ENCODE measurements at places on chromosomes 3 and 15.

DNA sequence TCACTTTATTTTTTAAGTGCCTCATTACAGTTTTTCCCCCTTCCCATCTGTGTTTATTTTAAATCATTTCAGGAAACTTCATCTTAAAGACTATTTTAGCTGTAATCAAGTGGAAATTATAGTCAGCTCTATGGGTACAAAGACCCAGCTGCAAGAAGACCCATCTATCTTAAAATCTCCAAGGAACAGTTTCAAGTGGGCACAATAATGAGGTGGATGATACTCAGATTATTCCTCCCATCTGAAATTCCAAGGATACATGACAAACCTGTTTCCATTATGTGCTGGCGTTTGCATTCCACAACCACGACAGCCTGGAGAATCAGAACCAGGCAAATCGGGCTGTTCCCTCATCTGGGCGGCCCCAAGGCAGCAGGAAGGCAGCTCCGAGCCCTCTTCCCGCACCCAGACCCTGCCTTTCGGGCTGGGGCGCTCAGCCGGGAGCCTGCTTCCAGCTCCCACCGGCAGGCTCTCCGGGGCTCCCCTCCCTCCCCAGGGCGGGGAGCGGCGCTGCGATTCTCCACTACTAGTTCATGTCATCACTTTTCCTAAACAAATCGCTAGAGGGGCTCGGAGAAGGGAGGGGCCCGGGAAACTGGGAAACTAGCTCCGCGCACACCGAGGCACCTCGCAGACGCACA, at the start of gene MGLL:
Gene MGLL, minus strand, starts transcription at position 475 of the 641 bp plus-strand sequence. Its CDS starts 197 bp downstream, at position 278.
- no peak for DNase-seq

- no peak for DNase-seq
These were observed 31.1 kb upstream of the UBE2E2 start for GRCh38 chr3:23172059-23172458.

DNA sequence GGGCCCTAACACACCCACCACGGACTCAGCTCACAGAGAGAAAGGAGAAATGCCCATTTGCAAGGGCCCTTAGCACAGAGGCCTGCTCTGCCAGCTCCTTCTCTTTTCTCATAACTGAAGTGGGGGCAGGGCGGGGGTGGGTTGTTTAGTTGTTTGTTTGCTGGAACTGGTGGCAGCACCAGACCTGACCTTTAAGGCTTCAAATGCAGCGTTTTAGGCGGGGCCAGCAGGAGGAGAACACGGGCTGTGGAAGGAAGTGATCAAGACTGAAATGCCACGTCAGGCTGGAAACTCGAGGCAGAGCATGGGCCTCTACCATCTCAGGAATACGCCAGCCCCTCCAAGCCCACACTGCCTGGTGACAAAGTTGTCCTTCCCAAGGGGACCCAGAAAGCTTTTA, 9.3 kb downstream of the CACNA2D2 start:
- DNase-seq: no peak

DNA sequence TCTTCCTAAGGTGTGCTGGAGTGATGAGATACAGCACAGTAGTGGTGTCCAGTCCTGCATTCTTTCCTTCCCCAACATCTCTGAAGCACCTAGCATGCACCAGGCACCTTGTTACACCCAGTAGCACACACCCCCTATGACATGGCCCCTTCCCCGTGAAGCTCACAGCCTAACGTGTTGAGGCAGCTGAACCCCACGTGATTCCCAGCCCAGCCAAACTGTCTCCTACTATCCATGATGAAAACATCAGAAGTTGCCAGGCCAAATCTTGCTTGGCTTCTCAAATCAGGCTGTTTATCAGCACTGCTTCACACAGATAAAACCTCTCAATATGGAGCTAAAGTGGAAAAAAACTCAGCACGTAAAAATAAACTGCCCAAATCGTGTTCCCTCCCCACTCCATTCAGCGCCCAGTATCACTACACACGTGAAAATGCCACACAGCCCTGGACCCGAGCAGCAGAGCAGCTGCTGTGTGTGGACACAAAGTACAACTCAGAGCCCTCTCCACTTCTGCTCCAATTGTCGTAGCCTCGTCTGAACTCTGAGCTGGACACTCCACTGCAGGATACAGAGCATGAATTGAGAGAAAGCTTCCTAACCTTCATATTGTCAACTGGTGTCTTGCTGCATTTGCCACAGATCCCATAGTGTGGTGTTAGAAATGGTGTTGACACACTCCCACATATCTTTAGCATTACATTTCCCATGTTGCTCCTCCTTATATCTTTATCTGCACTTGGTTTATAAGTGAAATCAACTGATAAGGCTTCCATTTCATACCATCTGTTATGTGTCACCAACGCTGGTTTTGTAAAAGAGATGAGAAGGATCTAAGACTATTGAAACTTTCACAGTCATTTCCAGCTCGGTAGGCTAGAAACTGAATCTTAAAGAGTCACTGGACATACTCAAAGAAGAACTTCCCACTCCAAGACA, 279.8 kb downstream of the RORA start:
- no peak for DNase-seq

- no peak for DNase-seq
These were observed 1.6 kb upstream of the UBA3 start for GRCh38 chr3:69081583-69082262.

DNA sequence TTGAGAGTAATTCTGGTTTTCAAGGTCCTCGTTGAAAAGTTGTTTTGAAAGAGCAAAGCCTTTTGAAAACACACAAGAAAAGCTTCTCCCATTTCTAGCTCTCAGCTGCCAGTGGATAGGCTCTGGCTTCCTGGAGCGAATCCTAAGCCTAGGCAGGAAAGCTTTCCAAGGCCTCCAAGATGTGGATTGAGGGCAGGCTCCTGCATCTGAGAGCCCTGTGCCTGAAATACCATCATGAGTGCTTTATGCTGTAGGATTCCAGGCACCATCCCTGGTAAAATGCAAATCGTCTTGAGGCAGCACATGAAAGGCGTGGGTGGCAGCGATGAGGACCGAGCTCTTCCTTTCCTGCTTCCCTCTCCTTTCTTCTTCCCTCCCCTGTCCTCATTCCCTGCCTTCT, 60.7 kb upstream of the CORO2B start:
- DNase-seq: no peak

DNA sequence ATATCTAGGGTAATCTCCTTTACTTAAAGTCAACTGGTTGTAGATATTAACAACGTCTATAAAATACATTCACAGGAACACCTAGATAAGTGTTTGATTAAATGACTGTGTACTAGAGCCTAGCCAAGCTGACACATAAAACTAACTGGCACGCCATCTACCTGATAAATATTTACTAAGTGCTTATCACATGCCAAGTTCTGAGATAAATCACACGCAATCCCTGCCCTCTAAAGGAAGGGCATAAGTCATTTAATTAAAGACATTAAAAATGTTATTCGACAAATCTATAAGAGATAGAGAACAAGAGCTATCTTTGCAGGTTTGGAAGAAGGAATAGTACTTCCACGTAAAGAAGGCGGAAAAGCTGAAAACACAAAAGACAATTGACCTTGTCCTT, 11.1 kb upstream of the MB21D2 start:
- DNase-seq: no peak

GRCh38 chr3:14093831-14094230, 30.8 kb downstream of the CHCHD4 start:
- DNase-seq: no peak

- no peak for DNase-seq
These were observed 194.6 kb downstream of the GABRG3 start for GRCh38 chr15:27165590-27165989.

DNA sequence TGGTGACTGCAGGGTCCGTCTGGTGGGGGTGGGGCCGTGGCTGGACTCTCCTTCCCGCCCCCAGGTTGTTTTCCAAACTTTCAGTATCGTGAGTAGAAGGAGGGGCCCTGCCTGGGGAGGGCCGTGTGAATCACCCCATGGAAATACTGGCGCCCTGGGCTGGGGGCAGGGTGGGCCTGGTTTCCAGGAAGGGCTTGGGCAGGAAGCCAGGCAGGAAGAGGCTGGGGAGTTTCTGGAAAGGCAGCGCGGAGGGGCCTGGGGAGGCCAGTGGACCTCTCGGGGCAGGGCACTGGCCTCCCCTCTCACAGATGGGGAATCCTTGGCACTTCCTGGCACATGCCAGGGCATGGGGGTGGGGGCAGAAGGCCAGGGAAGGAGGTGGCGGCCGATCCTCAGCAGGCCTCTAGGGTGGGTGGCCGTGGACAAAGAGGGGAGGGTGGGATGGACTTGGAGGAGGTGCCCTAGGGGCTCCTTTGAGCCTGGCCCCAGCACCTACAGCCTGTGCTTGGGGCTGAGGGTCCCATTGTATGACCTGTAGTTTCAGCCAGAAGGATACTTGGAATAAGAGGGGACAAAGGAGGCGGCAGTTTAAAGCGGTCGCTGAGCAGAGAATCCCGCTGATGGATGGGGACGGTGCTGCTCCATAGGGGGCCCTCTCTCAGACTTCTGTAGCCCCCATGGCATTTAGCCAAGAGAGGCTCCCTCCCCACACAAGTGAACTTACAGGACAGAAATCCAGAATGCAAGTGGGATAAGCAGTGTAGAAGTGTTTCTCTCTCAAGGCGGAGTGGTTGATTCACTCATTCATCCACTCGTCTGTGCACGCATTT, 56.5 kb upstream of the GATA2 start:
- no peak for DNase-seq

DNA sequence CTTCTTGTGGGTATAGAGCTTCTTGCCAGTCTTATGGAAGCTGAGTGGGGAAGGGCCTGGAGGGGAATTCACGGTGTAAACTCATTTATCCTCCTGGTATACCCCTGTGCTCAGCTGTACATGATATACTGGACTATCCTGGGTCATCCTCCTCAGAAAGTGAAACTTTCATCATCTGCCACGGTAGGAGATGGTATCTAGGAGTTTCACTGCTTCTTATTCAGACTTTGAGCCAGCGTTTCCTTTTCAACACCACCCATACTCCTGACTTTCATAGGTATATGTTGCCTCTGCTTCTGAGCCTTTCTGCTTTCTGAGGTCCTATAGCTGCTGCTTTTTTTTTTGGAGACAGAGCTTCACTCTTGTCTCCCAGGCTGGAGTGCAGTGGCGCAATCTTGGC, 15.6 kb downstream of the SENP5 start:
- DNase-seq: no peak

GRCh38 chr15:62503451-62503850, 338.4 kb upstream of the C2CD4B start:
- no peak for DNase-seq

GRCh38 chr15:27278761-27279160, 307.8 kb downstream of the GABRG3 start:
- DNase-seq: no peak

GRCh38 chr15:69957175-69957574, 140.5 kb downstream of the TLE3 start:
- DNase-seq: no peak

DNA sequence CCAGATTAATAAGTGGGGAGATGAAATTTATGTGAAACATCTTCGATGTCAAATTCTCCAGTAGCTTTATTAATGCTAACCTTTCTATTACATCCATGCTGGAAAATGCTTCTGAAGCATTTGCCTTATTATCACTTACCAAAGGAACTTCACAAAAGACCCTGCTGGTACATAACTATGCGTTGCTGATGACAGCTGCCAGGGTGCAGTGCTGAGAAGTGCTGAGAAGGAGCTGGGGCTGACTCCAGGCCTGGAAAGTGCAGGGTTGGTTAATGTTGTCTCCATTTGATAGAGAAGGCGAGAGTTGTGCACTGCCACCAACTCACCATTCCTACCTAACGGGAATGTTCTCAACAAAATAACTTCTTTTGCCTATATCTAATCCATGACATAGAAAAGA, 736.0 kb upstream of the NR2F2 start:
- no peak for DNase-seq

DNA sequence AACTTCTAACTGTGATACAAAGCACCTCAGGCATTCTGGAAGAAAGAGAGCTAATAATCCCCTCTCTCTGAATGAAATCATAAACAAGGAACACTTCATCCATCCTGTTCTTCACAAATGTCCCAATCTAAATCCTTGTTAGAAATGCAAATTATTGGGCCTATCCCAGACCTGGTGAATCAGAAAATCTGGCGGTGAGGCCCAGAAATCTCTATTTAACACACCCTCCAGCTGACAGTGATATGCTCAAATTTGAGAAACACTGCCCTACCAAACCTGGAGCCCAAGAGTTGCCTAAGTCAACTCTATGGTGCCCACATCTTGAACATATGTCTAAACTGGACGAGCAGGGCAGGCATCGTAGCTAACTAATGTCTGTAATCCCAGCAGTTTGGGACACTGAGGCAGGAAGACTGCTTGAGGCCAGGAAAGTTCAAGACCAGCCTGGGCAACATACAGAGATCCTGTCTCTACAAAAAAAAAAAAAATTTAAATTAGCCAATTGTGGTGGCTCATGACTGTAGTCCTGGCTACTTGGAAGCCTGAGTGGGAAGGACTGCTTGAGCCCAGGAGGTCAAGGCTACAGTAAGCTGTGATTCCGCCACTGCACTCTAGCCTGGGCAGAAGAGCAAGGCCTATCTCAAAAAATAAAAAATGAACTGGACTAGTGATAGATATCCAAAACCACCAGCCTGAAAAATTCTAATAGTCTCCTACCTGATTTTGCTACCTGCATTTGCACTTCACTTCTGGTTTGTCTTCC, 23.1 kb downstream of the SCAP start:
- DNase-seq: no peak

DNA sequence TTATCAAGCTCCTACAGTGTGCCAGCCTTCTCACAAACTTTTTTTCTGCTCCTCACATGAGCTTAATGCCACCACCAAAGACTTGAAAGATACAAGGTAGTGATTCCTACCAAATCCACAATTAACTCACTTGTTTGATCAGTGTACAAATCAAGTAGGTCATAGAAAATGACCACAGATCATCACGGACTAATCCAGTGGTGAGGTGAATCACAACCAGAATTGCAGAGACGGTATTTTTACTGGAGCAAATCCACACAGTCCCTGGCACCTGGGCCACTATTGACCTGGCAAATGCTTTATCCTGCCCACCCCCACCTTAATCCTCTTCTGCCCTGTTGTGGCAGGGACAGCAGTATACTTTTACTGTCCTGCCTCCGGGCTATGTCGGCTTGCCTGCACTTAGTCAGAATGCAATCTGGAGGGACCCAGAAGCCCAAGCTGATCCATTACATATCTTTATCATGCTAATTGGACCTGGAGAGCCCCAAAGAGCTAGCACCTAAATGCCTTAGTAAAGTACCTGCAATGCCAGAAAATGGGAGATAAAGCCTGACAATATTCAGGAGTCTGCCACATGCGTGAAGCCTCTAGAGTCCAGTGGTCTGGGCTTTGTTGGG, 83.9 kb upstream of the CDV3 start:
- DNase-seq: no peak

- no peak for DNase-seq
These were observed 484.2 kb downstream of the MECOM start for GRCh38 chr3:169179321-169179720.

DNA sequence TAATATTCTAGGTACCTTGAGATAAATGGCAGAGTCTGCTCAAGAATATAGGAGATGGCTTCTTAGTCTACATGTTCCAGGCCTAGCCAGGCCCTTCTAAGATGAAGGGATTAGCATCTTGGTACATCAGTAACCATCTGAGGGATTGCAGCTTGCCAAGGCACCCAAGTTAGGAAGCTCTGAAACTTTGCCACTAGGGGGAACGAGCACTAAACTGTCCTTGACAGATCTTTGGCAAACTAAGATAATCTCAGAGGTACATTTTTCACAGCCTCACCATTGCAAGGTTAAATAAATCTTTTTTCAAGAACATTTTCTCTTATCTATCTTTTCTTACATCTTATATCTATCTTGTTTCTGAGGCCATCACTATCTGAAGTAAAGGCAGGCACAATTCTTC, 351.2 kb downstream of the RAP2B start:
- no peak for DNase-seq

All from stimulated activated CD4-positive, alpha-beta T cell treated with anti-CD3 and anti-CD28 coated beads, Interleukin-1b, Interleukin-23, amount 100 ng/mL, for 1 hour (primary cell).